Caco-2 (cell line): ENCODE measurements at places on chromosomes 4 and X. TPM values are rescaled to one million over a fixed set of nuclear protein-coding genes. Genes with fewer than 3 reads are reported as not detected.

DNA sequence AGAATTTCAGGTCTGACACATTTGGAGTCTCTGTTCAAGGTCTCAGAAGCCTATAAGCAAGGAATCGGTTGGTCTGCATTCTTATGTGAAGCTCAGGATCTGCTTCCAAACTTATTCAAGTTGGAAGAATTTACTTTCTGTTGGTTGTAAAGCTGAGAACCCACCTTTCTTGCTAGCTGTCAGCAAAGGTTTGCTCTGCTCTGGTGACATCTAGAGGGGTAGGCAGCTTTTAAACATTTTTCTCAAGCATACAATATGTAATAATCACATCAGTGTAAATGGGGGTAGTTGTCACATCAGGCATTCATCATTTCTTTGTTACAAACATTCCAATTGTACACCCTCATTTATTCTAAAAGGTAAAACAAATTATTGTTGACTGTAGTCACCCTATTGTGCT lies 935.2 kb downstream of the TRAM1L1 start:
- no peak for DNase-seq

GRCh38 chrX:2596045-2596444 lies 95.0 kb upstream of the CD99 start:
- DNase-seq = no peak

DNA sequence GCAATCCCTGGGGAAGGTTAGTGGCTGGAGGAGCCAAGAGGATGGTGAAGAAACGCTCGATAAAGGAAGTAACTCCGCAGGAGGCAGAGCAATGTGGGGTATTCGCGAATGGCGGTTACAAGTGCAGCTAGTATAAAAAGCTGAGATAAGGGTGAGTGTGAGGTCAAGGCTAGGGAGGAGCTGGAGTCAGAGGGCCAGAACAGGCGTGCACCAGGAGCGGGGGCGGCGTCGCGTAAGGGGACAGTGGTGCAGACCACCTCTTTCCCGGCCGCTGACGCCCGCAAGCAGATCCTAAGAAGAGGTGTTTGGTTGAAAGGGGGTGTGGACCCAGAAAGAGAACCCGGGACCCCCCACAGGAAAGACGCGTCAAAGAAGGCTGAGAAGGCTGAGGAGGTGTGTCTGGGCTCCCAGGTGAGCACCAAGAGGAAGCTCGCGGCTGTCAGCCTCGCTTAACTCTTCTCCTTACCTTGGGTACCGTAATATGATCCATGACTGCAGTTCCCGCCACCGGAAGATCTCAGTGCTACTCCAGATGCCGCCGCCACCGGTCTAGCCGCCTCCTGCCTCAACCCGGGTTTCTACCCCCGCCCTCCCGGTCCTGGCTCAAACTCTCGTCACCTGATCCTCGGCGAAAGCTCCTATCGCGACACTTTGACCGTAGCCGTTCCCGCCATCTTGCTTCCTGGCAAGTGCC lies at the start of gene MTMR8:
Gene MTMR8 (minus strand): TSS at position 579 of the 694 bp plus-strand sequence. CDS start 89 bp downstream, at position 490.
- peak; percentile 77 for DNase-seq

DNA sequence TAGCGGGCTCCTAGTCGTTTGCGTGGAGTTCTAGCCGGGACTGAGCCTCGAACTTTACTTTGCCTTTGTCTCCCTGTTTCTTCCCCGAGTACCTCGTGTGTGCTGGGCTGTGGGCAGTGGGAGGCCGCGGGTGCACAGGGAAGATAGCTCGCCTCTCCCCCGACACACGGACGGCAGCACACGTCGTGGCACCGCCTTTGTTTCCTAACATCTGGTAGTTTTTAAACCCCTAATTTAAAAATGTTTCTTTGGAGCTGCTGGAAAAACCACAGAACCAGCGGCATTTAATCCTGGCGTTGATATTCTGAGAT lies 866 bp downstream of the RBM46 start:
- DNase-seq = no peak

DNA sequence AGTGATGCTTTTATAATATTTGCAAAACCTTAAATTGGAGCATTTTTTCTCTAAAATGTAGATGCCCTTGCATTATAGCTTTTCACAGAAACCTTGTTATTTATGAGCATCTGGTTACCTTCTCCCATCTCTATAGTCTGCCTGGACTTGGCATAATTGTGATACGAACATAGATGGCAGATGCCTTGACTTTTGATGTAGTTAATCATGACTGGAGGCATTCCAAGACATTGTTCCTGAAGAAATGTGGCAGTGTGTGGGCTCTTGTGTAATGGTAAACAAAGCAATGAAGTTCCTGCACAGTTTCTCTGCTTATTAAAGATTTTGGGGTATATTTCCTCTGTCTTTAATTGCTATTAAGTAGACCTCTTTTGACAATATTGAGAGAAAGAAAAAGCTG lies 500.1 kb downstream of the PCDH19 start:
- DNase-seq = no peak

NR0B1 gene
- total RNA-seq = not detected in 2 replicates

ANXA10 gene
- not detected in 2 replicates for total RNA-seq

MANBA gene
- total RNA-seq = 52.1 and 53.5 TPM in 2 replicates
